ENCODE measurements at places on chromosomes 2 and 18.

DNA sequence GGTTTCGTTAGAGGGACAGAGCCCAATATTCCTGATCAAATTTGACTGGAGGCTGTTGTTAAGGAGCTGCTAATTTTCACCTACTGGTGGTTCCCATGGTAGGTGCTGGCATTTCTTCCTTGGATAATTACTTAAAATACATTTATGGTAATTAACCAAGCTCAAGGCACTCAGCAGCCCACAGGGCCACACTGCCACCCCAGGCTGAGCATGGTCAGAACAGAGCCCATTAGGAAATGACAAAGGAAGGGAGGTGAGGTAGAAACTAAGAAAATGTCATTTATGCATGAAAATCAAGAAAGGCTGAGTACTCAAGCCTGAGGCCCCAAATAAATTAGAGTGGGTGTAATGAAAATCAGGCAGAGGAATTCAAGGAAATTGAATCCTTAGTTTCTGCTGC lies 510.2 kb upstream of the GYPC start:
- DNase-seq, result no peak

- DNase-seq, result no peak
Measured at GRCh38 chr2:134351016-134351415, 97.1 kb downstream of the MGAT5 start.

DNA sequence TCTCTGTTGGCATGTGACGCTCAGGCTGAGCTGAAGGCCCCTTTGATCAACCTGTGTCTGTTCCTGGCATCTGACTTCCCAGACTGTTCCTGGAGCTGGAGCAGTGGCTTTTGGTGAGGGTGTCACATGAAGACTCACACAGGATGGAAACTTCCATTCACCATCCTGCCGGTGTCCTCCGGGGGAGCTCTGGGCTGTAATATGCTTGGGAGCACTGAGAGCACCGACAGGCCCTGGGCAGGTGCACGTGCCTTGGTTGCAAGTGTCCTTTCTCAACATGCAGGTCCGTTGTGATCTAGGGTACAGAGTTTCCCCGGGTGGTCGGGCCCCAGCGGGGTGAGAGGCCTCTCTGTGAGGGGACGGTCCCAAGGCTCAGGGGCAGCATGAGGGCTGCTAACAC lies 24.8 kb upstream of the GBX2 start:
- no peak for DNase-seq

- DNase-seq, result no peak
Measured at GRCh38 chr18:8899000-8899399, 193.6 kb downstream of the MTCL1 start.

DNA sequence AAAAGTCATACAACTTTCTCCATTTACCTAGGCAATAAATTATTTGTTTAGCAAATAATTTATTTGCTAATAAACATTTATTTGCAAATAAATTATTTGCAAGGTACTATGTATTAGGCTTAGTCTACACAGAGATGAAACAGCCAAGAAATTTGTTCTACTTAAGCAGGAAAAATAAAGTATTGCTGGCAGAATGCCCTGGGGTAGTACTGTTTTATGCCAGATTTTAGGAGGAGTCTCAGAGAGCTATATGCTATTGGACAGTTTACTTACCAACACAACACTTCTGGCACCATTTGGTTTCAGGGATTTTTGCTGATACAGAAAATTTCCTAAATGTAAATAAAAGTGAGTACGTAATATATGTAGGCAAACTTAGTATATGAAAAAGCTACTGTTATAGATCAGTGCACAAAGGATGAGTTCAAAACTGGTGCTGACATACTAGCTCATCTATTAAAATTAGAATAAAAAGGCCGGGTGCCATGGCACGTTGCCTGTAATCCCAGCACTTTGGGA lies 23.2 kb upstream of the CDKL4 start:
- DNase-seq, result no peak

- no peak for DNase-seq
Measured at GRCh38 chr2:167784084-167784425, 463.3 kb downstream of the STK39 start.

DNA sequence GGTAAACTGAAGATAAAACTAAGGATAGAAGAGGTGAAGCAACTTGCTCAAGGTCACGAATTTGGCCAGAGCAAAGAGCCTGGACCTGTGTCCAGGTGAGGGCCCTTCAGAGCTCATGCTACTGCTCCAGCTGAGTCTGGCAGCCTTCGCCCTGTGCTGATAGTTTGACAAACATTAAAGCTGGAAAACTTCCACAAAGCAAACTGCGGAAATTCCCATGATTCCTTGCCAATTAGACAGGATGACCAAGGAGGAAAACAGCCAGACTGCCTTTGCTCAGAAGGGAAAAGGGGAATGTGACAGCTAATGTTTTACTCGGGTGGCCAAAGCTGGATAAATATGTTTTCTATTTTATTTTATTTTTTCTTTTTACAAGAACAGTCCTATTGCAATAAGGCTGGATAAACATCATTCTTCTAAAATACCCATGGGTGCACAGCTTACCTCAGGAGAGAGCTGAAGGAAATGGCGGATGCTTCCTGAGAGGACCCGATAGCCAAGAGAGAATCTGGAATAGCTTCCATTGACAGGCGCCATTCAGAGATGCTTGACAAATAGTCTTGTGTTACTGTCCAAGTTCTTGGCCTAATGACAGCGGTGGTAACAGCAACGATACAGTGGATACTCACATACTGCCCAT lies 5.3 kb upstream of the CTAGE1 start:
- no peak for DNase-seq

DNA sequence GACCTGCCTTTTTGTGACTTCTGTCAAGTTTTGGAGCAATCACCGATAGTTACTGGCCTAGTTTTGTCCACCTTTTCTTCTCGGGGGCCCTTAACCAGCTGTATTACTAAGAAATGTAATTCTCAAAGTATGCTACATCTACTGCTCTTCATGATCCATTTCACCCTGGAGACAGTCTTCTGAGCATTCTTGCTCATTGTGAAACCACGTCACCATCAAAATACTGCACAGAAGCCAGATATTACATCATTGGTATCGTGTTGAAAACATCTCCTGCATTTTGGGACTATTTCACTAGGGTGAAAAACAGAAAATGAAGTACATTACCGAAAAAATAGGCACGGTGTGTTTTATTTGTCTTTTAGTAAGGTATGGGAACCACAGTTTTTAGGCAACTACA lies 11.7 kb downstream of the LYPD6B start:
- no peak for DNase-seq

GRCh38 chr2:110113961-110114591 lies 1.5 kb downstream of the MALL start:
- DNase-seq, result no peak

DNA sequence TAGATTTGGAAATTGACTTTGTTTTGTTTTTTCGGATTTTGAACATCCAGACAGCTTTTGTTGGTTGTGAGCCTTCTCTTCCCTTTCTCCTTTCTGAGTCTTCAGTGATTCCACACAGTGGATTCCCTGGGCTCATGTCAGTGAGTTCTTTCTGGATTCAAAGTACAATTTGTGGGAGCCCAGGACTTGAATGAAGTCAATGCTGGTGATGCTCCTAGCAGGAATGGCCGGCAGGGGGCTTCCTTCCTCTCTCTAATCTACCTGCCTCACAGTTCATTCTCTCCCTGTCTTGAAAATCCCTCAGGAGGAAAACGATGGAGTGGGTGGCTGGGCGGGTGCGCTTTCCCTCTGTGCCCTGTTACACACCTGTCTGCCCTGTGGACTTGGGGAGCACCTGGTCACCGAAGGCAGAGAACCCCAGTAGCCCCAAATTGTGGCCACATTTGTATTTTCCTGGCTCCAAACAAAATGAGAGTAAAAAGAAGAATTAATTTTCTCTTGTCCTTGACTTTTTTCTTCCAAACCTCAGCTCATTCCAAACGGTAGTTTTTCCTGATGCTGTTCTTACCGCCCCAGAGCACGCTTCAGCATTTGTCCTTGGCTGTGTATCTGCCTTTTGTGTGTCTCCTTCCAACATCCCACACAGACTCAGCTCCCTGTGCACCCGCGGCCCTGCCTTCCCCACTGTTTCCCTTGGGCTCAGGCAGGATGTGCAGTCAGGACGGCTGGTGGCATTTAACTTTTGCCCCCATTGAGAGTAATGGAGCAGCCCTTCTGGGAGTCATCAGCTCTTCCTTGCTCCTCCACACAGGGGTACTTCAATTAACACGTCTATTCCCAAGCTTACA lies 86.6 kb downstream of the MARCO start:
- DNase-seq, result no peak

DNA sequence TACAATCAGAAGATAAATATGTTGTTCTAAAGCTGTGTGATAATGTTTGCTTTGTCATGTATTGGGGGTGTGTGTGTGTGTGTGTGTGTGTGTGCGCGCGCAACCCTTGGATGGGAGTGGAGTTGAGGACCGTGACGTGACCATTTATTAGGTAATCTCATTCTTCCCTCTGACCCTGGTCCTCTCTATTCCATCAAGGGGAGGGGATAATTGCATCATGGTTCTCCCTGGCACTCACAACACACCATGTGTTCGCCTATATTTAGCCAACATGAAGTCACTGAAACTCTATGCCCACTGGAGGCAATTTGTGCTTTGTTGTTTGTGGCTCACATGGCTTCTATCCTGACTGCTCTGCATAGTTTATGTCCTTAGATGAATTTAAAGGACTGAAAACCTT lies 79.8 kb upstream of the LRPPRC start:
- no peak for DNase-seq

- no peak for DNase-seq
Measured at GRCh38 chr2:165079432-165079831, 124.1 kb upstream of the SLC38A11 start.

DNA sequence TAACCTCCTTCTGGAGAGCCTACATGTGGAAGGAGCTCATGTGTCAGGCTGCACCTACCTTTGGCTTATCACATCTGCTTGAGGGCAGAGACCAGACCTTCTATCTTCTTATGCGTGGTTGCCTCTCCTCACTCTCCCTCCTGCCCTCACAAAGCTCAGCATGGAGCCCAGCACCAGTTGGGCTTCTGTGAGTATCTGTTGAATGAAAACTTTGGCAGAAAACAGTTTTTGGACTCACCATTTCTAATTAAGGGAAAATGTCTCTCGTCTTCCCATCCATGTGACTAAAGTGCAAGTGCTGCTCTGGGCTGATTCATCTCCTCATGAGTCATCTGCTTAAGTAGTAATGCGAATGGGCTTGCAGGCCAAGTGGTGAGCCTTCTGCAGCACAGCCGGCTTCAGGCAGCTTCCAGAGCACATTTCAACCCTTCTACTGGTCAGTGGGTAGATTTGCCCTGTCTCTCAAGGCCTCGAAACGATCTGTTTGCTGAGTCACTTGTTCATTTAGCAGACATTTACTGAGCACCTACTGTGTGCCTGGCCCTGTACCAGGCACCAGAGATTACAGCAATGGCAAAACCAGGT lies 102.6 kb downstream of the VSNL1 start:
- no peak for DNase-seq

DNA sequence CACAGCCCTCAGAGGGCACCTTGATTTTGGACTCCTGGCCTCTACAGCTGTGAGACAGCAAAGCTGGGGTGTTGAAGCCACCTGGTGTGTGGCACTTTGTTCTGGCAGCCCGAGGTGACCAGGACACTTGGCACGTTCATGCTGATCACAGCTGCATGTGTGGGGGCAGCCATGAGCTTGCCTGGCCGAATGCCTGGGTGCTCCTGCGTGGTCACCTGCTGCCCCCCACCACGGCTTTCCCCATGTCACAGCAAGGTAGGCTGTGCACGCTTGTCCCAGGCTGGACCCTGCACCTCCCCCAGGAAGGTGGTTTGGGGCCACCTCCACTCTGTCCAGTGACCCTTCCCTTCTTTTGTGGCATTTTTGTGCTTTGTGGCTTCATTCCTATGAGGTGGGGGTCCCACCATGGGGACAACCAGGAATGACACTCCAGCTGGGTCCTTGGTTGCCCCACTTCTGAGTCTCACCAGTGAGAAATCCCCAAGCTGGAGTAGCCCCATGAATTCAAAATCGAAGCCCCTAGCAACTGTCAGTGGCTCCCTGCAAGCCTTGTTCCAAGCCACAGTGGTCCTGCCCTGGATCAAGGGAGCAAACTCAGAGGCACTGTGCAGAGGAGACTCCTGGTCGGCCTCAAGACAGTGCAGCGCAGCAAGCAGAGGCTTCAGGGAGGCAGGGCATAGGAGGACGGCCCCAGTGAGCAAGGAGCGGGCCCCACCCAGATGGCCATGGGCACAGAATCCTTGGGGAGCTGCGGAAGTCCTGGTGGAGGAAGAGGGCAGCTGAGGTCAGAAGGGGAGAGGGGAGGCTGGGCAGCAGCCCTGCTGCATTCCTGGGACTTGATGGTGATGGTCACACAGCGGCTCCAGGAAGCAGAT lies 121.4 kb upstream of the HS6ST1 start:
- no peak for DNase-seq

DNA sequence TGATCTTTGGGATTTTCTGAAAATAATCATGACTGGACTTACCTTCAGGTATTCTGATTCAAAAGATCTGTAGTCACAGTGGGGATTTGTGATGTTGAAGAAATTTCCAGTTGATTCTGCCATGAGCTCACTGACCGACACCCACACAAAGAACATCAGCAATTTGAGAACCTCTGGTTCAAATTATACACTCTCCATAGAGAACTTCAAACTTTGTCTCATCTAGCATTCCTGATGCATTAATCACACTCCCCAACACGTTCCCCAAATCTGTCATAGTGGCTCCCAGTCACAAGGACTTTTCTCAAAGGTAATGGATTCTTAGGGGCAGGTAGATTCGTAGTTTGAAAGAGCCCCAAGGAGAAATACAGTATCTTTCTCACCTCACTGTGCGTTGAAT lies 584.3 kb downstream of the FBXO15 start:
- no peak for DNase-seq

- no peak for DNase-seq
Measured at GRCh38 chr2:12715258-12716031, 1.3 kb upstream of the TRIB2 start.

GRCh38 chr18:44067186-44067585 lies 613.5 kb upstream of the SETBP1 start:
- no peak for DNase-seq

- DNase-seq, result no peak
Measured at GRCh38 chr2:104871972-104872865, 18.3 kb downstream of the POU3F3 start.

DNA sequence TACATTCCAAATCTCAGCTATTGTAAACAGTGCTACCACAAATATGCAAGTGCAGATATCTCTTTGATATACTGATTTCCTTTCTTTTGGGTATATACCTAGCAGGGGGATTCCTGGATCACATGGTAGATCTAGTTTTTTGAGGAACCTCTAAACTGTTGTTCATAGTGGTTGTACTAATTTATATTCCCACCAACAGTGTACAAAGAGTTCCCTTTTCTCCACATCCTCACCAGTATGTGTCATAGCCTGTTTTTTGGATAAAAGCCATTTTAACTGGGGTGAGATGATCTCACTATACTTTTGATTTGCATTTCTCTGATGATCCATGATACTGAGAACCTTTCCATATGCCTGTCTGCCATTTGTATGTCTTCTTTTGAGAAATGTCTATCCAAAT lies 6.3 kb upstream of the CCNT2 start:
- DNase-seq, result no peak

DNA sequence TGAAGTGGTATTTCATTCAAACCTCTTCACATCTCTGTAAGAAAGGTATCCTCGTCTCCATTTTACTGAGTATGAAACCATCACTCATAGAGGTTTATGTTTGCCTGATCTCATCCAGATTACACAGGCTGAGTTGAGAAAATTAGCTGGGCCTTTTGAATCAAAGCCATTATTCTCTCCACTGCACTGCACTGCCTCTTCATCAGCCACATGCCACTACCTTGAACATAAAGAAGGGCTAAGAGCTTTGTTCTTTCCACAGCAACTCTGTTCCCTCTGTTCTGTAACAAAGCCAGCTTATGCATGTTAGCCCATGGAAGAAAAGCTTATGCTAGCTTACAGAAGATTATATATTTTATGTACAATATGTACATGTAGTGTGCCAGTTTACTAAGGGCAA lies 362.6 kb upstream of the DLGAP1 start:
- no peak for DNase-seq
